ENCODE measurements at places on chromosomes 2 and 18.
A peak's percentile ranks its signal among the peaks of the same experiment; 100 is the strongest.

GRCh38 chr2:26957534-26957933, 12.9 kb upstream of the MAPRE3 start:
- no peak overlapping the region for H3K4me3 ChIP-seq
- H3K4me1 ChIP-seq: no peaks in the 10 kb centered on the region
- peaks cover 26% of the 10 kb centered on the region for H3K27me3 ChIP-seq
- H3K27ac ChIP-seq: no peak overlapping the region
- H3K36me3 ChIP-seq: no peaks in the 10 kb centered on the region
- DNase-seq: no peak

- no peaks in the 10 kb centered on the region for H3K27me3 ChIP-seq
- H3K4me3 ChIP-seq: no peak overlapping the region
- H3K36me3 ChIP-seq: no peaks in the 10 kb centered on the region
Observed at GRCh38 chr2:23092831-23093230, 292.1 kb upstream of the KLHL29 start.

DNA sequence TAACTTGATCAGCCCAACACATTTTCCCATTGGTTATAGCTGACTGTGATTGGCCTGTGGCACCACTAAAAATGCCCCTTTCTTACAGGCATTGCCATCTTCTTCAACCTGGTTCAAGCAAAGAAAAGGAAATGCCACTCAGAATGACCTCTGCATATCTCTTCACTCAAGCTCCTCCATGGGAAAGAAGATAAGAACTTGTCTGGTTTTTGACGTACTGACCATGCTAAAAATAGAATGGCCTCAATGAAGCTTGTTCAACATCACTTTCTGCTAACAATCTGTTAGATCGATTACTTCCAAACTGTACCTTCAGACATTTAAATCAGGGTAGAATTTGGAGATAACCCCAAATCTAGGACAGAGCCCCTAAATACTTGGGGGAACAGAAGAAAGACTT, 109.5 kb downstream of the CABYR start:
- H3K27me3 ChIP-seq: no peaks in the 10 kb centered on the region
- no peaks in the 10 kb centered on the region for H3K4me1 ChIP-seq
- no peak overlapping the region for H3K27ac ChIP-seq
- no peak overlapping the region for H3K4me3 ChIP-seq

GRCh38 chr2:30942419-30942818, 135.2 kb upstream of the CAPN13 start:
- no peak overlapping the region for H3K27ac ChIP-seq
- no peaks in the 10 kb centered on the region for H3K27me3 ChIP-seq
- no peak overlapping the region for H3K4me3 ChIP-seq
- no peaks in the 10 kb centered on the region for H3K36me3 ChIP-seq

GRCh38 chr2:212940816-212941215, 210.6 kb downstream of the IKZF2 start:
- no peaks in the 10 kb centered on the region for H3K36me3 ChIP-seq
- no peak overlapping the region for H3K27ac ChIP-seq
- no peaks in the 10 kb centered on the region for H3K27me3 ChIP-seq
- DNase-seq: peak; percentile 69

- no peaks in the 10 kb centered on the region for H3K27me3 ChIP-seq
- H3K27ac ChIP-seq: no peak overlapping the region
- H3K4me1 ChIP-seq: no peaks in the 10 kb centered on the region
- no peak for DNase-seq
Observed at GRCh38 chr2:125961739-125962138, 694.2 kb upstream of the GYPC start.

- no peaks in the 10 kb centered on the region for H3K27me3 ChIP-seq
- H3K27ac ChIP-seq: no peak overlapping the region
- H3K4me1 ChIP-seq: no peaks in the 10 kb centered on the region
- H3K36me3 ChIP-seq: peaks cover 23% of the 10 kb centered on the region
Observed at GRCh38 chr2:24824966-24825882, 32.0 kb downstream of the CENPO start.

- peaks cover 6% of the 10 kb centered on the region for H3K4me1 ChIP-seq
- H3K27me3 ChIP-seq: no peaks in the 10 kb centered on the region
- H3K27ac ChIP-seq: no peak overlapping the region
Observed at GRCh38 chr18:7927119-7927518, 360.0 kb downstream of the PTPRM start.

All from fibroblast of lung (primary cell).